ENCODE measurements at places on chromosomes 1 and 21.

DNA sequence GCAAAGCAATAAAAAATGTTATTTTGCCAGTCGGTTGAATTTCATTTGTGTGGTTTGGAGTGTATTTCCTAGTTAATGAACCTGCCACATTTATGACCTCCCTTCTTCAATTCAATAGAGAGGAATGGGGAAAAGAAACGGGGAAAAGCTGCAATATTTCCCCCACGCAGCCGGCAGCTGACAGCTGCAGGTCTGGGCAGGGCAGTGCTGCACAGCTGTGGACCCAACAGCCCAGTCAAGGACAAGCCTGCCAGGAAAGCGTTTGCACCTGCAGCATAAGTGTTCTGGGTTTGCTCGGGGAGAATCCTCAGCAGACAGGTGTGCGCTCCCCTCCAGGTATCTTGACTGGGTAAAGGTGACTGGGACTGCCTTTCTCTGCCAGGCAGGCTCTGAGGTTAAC, 53.4 kb downstream of the FBXO2 start:
- no peak for DNase-seq

DNA sequence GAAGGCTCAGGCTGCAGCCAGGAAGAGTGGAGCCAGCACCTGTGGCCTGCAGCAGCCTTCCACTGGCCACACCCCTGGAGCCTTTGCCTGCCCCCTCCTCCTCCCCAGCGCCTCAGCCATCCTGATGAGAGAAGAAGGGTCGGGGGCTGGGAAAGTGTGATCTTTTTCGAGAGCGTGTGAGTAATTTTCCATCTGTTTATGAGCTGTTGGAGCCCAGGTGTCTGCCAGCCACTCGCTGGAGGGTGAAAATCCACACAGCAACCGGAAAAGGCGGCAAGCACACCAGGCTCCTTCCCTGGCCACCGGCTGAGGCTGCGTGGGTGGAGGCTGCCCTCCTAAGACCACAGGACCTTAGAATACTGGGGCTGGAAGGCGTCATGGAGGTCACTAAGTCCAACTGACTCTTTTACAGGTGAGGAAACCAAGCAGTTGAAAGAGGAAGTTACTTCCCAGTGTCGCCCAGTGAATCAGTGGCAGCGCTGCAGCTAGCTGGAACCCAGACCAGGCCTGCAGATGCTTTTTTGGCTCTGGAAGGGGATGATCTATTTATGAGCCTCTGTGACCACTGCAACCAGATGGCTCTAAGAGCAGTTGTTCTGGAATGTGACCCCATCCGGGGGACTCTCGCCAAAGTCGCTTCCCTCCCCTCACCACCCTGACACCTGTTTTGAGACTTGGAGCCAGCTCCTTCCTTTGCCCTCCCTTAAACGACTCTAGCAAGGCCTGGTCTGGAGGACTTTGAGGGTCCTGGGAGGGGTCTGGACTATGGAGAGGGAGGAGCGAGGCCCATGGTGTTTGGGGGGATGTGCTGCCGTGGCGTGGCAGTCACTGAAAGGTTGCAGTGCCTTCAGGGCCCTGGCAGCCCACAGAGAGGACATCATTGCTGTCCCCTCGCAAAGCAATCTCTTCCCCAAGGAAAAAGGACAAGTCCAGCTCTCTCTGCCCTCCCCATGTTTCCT, 54.5 kb downstream of the LGR6 start:
- DNase-seq, result no peak

DNA sequence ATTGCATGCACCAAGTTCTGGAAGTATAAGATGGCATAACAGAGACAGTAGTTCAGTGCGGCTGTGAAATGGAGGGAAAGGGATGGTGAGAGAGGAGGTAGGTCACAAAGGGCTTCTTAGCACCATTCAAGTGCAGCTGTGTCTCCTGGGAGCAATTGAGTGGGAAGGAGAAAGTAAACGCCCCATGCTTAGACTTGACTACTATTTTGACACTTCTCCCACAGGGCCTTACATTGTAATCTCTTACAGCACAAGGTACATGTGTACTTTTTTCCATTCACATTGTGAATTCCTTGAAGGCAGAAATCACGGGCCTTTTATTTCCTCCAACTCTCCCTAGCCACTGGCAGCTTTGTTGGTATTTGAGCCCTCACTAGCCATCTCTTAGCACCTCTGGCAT, 239.6 kb upstream of the FOXD3 start:
- DNase-seq, result no peak

- no peak for DNase-seq
These were observed 31.8 kb downstream of the HSF2BP start for GRCh38 chr21:43627527-43627926.
